ENCODE measurements at places on chromosomes 5 and 9. TPM values are rescaled to one million over a fixed set of nuclear protein-coding genes. Genes with fewer than 3 reads are reported as not detected.

GRCh38 chr9:121322037-121322736 lies 47.9 kb downstream of the STOM start:
- no peak overlapping the region for H3K4me3 ChIP-seq
- DNase-seq: no peak
- no peak overlapping the region for H3K27ac ChIP-seq
- no peaks in the 10 kb centered on the region for H3K27me3 ChIP-seq
- peaks cover 52% of the 10 kb centered on the region for H3K36me3 ChIP-seq

- no peaks in the 10 kb centered on the region for H3K4me1 ChIP-seq
- H3K27me3 ChIP-seq: no peaks in the 10 kb centered on the region
- no peaks in the 10 kb centered on the region for H3K36me3 ChIP-seq
- no peak overlapping the region for H3K4me3 ChIP-seq
Measured at GRCh38 chr9:78062710-78063109, 31.1 kb upstream of the GNAQ start.

- no peak for DNase-seq
- no peaks in the 10 kb centered on the region for H3K27me3 ChIP-seq
- no peaks in the 10 kb centered on the region for H3K36me3 ChIP-seq
- no peak overlapping the region for H3K4me3 ChIP-seq
- H3K4me1 ChIP-seq: peaks cover 10% of the 10 kb centered on the region
Measured at GRCh38 chr9:123358181-123358905, 2.3 kb downstream of the CRB2 start.

Gene OR1J2
- total RNA-seq: not detected
